ENCODE measurements at places on chromosomes 4 and X.

DNA sequence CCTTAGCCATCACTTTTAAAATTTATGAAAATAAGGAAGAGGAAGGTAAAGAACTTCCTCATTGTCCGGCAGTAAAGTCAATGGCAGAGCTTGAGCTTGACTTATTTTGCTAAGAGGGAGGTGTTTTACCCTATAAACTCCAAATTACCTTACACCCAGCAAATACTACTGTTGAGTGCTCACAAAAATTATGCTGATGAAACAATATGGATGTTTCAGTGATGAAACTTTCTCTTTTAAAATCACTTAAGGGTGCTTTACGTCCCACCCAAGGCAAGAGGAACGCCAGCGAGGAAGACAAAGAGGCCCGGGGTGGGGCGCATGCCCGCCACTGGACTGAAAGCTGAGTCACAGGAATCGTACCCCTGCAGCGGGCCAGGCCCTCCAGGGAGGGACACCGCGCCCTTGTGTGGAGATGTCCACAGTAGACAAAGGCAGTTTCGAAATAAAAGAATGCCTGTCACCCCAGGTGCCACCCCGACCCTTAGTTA, 560 bp upstream of the TMSB4X start:
- no peak for DNase-seq

DNA sequence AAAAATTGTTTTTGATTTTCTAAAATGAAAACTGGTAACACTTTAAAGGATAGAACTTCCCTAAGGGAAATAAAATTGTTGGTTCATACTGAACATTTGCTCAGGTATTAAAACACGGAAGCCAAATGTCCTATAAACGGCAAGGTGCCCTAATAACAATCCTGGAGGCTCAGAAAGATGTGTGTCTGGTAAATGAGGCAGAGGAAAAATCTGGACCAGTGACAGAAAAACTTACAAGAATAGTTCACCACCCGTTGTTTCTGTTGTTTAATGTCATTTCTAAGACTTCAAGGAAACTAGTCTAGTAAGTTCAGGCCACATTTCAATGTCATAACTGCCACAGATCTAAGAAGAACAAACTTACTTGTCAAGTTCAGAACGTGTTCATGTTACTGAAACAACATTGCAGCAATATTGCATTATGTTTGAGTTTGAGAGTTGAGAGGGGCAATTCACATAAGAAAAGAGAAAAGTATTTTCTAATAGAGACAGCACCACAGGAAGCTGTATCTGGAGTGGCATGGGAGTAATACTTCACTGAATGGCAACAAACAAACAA, 476.6 kb downstream of the GRXCR1 start:
- no peak for DNase-seq

DNA sequence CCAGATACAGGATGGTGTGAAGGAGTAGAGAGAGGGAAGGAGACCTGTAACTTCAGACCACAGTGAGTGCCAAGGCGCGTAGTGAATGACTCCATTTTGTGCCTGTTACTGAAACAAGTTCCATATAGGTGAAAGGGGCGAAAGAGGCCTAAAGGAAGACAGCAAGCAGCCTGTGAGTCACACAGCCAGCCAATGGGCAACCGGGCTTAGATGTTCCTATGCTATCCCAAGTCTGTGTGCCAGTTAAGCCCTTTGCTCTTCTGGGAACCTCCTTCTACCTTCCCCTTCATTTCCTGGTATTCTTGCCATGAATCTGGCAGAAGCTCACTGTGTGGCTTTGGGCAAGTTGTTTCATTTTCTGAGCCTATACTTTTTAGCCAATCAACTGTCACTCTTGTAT, 161.8 kb upstream of the LDB2 start:
- peak; percentile 23 for DNase-seq

DNA sequence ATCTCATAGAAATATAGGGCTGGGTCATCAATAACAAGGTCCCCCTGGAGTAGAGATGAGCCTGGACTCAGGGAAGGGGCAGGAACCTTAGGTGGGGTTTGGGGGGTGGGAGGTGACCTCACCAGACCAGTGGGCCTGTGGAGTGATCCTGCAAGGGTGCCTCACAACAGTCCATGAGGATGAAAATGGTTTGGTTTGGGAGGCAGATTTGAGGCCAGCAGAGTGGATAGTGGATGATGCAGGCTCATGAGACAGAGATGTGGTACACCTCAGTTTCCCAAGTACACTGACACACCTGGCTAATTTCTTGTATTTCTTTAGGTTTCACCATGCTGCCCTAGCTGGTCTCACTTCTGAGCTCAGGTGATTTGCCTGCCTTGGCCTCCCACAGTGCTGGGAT, 18.1 kb upstream of the TRIM60 start:
- DNase-seq, result no peak

- peak; percentile 62 for DNase-seq
Observed at GRCh38 chr4:25308761-25309160, 3.8 kb upstream of the ZCCHC4 start.

All from RPMI7951 (cell line).